ENCODE measurements at places on chromosomes 12 and 14. TPM values are rescaled to one million over a fixed set of nuclear protein-coding genes. Genes with fewer than 3 reads are reported as not detected.

ZC2HC1C gene
- total RNA-seq, result 1.3 TPM

SOX5 gene
- total RNA-seq, result 0.10 TPM

PSMC6 gene
- total RNA-seq, result 93.6 TPM

PPP4R4 gene
- total RNA-seq, result not detected

EML5 gene
- 0.13 TPM for total RNA-seq

Measured in mammary microvascular endothelial cell (primary cell).